ENCODE measurements at places on chromosomes 11 and 22.

DNA sequence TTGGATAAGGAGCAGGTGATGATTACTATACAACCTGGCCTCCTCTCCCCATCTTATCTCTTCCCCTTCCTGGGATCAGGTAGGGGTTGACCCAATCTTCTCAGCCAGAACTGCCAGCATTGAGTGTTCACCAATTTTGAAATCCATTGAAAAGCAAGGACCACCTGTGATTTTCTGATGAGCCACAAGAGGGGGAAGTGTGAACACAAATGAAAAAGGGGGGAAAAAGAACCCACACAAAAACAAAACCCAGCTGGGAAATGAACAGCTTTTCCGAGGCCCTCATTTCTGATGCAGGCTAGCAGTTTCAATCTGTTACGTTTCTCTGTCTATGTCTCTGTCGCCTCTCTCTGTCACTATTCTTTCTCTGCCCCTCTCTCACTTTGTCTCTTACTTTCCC is 161.9 kb downstream of the INSC start:
- no peak for DNase-seq

DNA sequence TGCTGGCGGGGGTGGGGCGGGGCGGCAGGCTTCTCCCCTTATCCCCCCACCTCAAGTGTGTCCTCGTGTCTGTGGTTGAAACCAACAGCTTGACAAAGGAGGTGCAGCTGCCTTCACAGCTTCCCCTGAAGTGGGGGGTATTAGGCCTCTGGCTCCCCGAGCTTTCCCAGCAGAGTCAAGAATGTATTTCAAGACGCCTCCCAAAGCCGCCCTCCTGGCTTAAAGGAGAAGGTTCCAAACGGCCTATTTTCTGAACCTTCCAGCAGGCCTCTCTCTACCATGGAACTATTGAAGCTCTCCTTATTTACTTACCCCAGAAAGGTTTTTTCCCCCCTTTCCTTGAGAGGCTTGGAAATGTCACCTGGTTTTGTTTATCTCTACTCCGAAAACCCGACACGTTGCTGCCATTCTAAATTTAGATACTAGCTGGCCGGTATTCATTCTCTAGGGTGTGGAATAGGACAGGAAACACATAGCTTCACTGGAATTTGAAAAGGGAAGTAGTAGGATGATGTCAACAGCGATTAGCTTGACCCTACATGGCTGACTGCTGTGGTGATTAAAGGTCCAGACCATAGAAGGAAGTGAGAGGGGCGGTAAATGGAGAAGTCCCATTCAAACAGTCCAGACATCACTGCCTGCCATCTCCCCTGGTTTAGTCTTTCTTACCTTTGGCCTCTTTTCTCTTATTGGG is 671 bp upstream of the PICALM start:
- no peak for DNase-seq

- no peak for DNase-seq
Observed at GRCh38 chr11:47259232-47259977, 1.6 kb downstream of the NR1H3 start.

- peak; percentile 77 for DNase-seq
Observed at GRCh38 chr11:67572747-67573419, 10.7 kb upstream of the GSTP1 start.

GRCh38 chr22:23357053-23357452 is 176.7 kb downstream of the BCR start:
- DNase-seq = no peak

- no peak for DNase-seq
Observed at GRCh38 chr11:13889552-13890249, 72.8 kb upstream of the SPON1 start.

DNA sequence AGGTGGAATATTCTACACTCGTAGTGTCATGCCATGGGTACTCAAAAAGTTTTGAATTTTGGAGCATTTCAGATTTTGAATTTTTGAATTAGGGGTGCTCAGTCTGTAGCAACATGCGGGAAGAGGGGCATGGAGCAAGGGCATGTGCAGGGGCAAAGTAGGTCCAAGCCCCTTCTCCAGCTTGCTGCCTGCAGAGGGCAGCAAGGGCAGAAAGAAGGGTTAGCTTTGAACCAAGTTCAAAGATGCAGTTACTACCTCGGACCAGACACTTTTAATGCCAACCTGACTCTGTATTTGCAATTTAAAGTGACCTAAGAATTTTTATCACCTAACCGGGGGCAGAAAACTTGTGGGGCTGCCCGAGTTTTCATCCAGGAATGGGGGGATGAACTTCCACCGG is 68.2 kb downstream of the CD82 start:
- no peak for DNase-seq

DNA sequence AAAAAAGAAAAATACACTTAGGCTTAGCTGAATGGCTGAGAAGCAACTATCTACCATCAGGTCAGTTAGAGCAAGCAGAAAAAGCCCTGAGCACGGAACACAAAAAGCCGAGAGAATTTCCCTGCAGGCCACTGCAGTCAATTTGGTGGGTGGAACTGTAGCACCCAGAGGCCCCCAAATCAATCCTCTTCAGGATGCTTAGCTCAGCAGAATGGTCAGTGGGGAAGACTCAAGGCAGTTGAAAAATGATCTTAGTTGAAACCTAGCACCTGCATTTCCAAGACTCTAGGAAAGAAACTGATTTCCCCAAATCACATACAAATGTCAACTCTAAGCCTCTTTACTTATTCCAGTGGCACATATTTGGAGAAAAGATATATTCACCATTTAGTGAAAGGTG is 327.4 kb upstream of the SYN3 start:
- DNase-seq = no peak

- no peak for DNase-seq
Observed at GRCh38 chr11:3849297-3849874, 6.1 kb upstream of the STIM1 start.

DNA sequence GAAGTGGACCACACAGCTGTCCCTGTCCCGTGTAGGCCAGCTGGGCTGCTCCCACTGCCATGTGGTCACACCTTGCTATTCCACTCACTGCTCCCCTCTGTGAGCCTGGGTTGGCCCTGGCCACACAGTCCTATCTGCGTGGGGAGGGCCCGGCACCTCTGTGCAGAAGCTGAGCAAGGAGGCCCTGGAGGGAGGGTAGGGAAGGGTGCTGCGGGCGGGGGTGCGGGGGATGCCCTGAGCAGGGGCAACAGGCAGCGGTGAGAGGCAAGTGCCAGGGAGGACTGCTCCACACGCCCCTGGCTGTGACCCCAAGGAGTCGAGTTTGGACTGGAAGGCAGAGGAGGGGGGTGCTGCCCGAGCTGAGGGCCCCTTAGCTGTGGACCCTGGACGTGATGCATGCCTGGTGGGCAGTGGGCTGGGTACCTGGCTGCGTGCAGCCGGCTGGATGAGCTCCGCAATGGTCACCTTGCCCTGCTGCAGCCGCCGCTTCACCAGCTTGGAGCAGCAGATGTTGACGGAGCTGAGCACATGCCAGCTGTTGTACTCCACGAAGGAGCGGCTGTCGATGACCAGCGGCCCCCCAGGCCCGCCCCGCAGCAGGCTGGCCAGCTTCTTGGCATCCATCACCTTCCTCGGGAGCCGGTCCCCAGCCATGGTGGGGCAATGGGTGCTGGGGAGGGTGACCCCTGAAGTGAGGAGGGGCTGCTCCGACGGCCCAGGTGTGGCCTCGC is 6.7 kb downstream of the DUSP8 start:
- DNase-seq = peak; percentile 64

DNA sequence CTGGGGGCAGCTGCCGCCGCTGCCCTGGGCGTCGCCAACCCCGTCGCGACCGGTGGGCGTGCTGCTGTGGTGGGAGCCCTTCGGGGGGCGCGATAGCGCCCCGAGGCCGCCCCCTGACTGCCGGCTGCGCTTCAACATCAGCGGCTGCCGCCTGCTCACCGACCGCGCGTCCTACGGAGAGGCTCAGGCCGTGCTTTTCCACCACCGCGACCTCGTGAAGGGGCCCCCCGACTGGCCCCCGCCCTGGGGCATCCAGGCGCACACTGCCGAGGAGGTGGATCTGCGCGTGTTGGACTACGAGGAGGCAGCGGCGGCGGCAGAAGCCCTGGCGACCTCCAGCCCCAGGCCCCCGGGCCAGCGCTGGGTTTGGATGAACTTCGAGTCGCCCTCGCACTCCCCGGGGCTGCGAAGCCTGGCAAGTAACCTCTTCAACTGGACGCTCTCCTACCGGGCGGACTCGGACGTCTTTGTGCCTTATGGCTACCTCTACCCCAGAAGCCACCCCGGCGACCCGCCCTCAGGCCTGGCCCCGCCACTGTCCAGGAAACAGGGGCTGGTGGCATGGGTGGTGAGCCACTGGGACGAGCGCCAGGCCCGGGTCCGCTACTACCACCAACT is 1.0 kb downstream of the FUT4 start:
- DNase-seq = peak; percentile 70

GRCh38 chr11:110028921-110029320 is 64.3 kb upstream of the ZC3H12C start:
- no peak for DNase-seq

DNA sequence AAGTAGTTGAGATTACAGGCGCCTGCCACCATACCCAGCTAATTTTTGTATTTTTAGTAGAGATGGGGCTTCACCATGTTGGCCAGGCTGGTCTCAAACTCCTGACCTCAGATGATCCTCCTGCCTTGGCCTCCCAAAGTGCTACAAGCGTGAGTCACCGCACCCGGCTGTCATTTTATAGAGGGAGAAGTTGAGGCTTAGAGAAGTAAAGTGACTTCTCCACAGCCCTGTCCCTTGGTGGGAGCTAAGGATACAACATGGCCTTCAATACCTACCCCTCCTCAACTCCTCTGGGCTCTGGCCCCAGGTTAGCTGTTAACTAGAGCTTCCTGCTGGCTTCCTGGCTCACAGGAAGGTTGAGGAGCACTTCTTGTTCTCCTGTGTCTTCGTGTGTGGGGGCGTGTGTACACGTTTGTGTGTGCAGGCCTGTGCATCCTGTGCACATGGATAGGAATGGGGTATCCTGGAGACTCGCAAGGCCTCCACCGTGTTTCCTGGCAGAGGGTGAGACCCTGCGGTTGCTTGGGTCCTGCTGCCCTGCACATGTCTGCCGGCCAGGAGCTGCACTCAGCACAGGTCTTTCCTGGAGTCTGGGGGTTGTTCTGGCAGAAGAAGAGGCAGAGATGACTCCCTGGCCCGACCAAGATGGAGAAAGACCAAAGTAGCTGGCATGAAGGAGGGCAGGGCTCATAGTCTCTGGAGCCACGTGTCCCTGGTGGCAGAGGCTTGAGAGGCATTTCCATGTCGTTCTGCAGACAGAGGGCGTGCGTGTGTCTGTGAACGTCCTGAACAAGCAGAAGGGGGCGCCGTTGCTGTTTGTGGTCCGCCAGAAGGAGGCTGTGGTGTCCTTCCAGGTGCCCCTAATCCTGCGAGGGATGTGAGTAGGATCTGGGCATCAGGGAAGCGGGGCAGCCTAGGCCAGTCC is 2.4 kb downstream of the SIDT2 start:
- peak; percentile 86 for DNase-seq

GRCh38 chr11:44752713-44753112 is 26.0 kb downstream of the TSPAN18 start:
- no peak for DNase-seq

GRCh38 chr11:64539239-64539638 is 51.8 kb upstream of the SLC22A12 start:
- DNase-seq = peak; percentile 38

DNA sequence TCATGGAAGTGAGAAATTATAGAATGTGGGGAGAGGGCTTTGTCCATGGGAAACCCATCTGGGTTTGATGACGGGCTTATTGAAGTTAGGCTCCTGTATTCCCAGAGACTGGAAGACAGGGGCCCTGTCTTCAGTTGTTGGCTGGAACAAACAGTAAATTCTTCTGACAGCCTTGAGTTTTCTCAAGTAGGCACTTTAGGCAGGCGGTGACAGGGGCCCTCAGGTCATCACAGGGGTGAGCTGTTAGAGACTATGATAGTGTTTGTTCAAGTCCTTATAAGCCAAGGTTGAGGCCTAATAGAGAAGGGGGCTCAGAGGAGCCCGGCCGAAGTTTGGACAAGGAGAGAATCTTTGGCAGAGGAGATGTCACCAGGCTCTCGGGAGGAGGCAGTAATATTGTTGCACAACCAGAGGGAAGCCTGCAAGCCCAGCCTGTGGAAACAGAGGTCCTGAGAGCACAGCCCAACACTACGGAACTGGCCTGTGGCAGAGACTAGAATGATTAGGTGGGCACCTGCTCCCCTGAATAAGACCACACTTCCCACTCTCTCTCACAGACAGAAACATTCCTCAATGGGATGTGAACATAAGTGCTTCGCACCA is 20.2 kb upstream of the IL17RA start:
- DNase-seq = no peak
